ENCODE measurements at places on chromosomes 5 and 9.

DNA sequence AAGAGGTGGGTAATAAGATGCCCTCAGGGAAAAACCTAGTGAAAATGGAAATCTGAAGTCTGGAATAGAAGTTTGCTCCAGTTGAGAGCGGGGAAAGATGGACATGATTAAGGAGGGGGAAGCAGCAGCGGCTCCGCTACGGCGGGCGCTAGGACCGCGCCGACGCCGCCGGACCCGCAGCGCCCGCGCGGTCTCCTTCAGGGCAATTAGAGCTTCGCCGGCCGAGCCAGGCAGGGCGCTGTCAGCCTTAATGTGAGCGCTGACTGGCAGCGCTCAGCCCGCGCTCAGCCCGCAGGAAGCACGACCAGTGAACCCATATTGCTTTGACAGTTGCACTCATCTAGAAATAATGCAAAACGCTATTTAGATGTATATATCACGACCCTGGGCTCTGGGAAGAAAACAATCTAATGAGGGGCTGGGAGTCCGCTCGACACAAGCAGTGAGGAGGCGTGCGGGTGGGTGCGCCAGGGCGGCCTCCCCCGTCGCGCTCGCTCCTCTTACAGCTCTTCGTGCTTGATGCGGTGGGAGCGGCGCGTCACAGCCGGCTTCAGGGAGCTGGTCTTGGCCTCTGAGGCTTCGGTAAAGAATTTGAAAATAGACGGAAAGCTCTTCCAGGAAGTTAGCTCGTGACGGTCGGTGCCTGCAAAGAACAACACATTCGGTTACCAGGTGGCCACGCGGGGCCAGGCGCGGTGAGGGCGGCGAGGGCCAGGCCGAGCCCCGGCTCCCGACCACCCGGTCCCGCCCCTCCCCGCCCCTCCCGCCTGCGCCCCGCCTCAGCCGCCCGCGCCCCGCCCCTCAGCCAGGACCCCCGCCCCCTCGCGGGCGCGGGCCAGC is 37.7 kb downstream of the NR2F1 start:
- peak; percentile 83 for DNase-seq

GRCh38 chr5:73994963-73995362 is 369.0 kb downstream of the ARHGEF28 start:
- no peak for DNase-seq

- no peak for DNase-seq
Measured at GRCh38 chr5:135930029-135930948, 24.5 kb downstream of the LECT2 start.

- DNase-seq: no peak
Measured at GRCh38 chr5:132203916-132204315, 23.7 kb downstream of the P4HA2 start.

GRCh38 chr9:9112001-9112720 is 1312.6 kb upstream of the DMAC1 start:
- no peak for DNase-seq

- no peak for DNase-seq
Measured at GRCh38 chr5:32928761-32929160, 217.6 kb downstream of the NPR3 start.

DNA sequence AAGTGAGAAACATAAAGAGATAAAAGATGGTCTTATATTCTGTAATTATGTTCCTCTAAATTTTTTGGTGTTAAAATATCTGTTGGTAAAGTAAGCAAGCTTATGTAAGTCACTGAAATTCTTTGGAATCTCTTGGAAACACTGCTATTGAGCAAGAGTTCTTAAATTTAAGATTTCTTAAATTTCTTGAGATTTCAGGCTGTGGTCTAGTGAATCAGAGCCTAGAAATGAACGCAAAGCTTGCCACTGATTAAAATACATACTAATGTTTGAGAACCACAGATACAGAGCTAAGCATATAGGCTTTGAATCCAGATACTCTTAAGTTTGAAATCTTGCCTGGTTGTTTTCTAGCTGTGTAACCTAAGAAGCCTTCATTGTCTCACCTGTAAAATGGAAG is 133.4 kb downstream of the TRPM3 start:
- DNase-seq: no peak

GRCh38 chr5:6822556-6823343 is 109.5 kb downstream of the TENT4A start:
- no peak for DNase-seq

GRCh38 chr5:78747055-78747454 is 98.5 kb upstream of the LHFPL2 start:
- DNase-seq: no peak

DNA sequence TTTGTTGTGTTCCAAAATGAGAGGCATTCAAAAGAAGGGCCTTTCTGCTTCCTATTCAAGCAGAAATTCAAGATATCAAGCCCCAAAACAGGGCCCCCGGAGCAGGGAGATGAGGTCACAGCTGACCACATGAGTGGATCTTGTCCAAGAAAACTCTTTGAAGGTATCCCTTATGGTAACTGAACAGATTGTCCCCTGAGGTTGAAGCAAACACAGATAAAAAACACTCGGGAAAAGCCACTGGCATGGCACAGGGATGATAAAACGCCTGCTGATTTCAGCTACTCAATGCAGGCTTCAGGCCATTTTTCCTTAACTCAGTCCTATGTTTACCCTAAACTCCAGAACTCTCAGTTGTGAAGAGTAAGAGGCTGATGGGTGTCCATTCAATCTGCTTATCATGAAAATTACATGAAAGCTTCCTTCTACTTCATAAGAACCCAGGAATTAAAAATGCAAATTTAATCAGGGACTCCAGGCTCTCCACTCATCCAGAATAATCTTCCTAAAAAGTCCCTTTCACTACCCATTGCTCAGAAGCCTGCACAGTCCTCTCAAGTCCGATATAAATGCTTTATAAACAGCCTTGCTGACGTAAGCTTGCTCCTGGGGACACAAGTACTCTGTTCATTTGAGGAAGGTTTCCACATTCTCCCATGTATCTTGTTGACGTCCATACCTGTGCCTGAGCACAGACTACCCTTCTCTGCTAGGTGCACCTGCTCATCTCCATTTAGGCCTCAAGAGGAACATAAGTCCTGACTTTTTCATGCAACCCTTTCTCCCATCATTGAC is 35.9 kb upstream of the SLC1A3 start:
- no peak for DNase-seq

Measured in LoVo (cell line).